ENCODE measurements at places on chromosomes 4 and X. TPM values are rescaled to one million over a fixed set of nuclear protein-coding genes. Genes with fewer than 3 reads are reported as not detected.

DNA sequence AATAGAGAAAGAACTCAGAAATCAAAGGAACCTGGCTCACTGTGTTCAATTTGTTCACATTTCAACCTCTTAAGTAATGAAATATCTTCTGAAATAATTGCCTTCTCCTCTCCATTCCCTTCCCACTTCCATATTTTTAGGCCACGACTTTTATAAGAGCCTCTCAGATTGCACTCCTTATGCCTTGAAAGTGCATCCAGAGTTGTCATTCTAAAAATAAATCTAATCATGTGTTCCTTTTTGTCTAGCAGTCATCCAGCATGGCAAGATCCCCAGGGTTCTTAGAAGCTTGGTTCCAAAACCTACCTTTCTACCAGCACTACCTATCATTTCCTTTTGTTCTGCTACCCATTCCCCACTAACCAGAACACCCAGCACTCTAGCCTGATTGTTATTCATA is 42.4 kb upstream of the RPA4 start:
- peaks cover 46% of the 10 kb centered on the region for H3K4me1 ChIP-seq
- peak overlapping the region; percentile 58 for H3K27ac ChIP-seq
- no peak for DNase-seq
- H3K36me3 ChIP-seq: no peaks in the 10 kb centered on the region
- H3K4me3 ChIP-seq: no peak overlapping the region

TACC3 gene
- 207 TPM for total RNA-seq

STARD8 gene
- total RNA-seq: 3.1 TPM

DNA sequence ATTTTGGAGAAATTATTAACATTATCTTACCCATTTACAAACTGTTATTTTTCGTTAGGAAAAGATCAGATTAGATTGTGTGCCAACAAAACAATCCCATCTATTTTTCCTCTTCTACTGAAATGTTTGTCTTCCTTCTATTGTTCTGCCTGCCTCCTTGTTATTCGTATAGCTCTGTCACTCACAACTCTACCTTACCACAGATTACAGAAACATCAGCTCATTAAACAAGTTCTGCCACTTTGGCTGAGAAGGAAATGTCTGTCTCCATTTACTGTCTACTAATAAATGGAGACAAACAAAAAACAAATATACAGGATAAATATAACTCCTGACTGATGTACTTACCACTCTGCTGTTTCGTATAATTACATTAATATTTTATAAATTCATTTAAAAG is 211.4 kb downstream of the ENOX2 start:
- peaks cover 6% of the 10 kb centered on the region for H3K4me1 ChIP-seq
- H3K4me3 ChIP-seq: no peak overlapping the region

FOXP3 gene
- total RNA-seq: 0.39 TPM

DNA sequence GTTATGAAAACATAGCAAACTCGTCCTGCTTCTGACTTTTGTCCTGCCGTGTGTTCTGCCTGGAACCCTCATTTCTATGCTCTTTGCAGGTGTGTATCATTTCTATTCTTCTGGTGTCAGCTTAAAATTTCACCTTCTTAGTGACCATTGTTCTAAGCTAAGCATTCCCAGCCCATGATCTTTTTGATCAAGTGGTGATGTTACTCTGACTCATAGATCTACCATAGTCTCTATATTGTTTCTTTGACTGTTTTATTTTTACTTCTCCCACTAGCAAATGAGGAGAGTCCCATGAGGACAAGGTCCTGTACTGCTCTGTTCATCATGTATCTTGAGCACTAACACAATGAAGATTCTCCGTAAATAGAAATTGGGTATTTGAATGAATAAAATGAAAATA is 14.1 kb upstream of the CXCL6 start:
- H3K27me3 ChIP-seq: peaks cover 3% of the 10 kb centered on the region
- DNase-seq: no peak
- H3K27ac ChIP-seq: no peak overlapping the region
- peaks cover 6% of the 10 kb centered on the region for H3K4me1 ChIP-seq

FANCB gene
- 13.2 TPM for total RNA-seq

DNA sequence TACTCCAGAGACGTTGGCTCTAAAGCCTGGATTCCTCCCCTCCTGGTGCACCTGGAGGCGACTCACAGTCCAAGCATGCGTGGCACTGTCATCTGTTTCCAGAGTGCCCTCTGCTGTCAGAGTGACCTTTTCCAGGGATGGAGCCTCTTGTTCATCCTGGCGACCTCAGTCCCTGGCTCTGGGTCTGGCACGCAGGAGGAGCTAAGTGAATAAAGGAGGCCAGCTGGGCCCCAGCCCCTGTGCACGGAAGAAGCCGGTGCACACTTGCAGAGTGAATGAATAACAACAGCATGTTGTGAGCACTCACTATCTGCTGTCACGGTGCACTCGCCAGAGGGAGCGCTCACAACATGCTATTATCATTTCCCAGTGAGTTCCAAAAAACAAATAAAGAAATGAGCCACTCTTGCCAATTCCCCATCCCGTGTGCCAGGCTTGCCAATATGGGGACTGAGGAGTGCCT is 27.8 kb upstream of the PSAPL1 start:
- DNase-seq: no peak
- no peak overlapping the region for H3K27ac ChIP-seq
- H3K27me3 ChIP-seq: no peaks in the 10 kb centered on the region

DNA sequence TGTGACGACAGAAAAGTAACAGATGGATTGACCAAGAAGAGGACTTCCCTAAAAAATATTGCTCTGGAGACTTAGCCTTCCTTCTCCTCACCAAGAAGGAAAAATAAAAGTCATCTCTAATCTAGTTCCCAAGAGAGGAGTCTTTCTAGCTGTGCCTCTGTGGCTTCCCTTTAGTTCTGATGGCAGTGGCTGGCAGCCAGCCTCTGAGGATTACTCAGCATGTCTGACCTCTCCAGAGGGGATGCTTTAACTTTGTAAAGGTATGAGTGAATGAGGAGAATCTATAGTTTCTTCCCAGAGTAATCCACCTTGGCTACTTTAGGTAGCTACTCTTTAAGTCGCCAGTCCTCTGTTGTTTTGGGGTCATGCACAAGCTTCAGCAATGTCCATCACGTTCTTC is 163.9 kb upstream of the KIT start:
- H3K4me3 ChIP-seq: no peak overlapping the region
- H3K27me3 ChIP-seq: no peaks in the 10 kb centered on the region
- peaks cover 8% of the 10 kb centered on the region for H3K4me1 ChIP-seq
- no peak for DNase-seq

All from WTC11 (cell line).